ENCODE measurements at places on chromosomes 2 and 18.

GRCh38 chr2:152827944-152828343, 109.5 kb downstream of the ARL6IP6 start:
- DNase-seq = no peak

GRCh38 chr2:111975053-111975552, 76.7 kb downstream of the MERTK start:
- DNase-seq = no peak

DNA sequence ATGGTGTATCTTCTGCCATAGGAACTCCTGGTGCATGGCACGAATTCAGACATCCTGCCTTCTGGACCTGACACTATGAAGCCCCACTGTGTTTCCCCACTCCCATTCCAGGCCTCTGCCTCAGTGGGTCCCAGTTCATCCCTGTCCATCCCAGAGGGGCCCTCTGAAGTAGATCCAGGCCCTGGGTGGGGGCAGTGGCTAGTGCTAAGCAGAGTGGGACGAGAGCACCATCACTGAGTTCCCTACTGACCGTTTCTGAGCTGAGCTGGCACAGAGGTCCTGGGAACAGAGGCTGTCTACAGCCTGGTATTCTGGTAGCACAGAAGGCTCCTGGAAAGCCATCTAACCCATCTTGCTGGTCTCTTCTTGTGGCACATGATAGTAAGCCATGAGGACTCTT, 54.0 kb downstream of the ATOH8 start:
- DNase-seq = no peak

DNA sequence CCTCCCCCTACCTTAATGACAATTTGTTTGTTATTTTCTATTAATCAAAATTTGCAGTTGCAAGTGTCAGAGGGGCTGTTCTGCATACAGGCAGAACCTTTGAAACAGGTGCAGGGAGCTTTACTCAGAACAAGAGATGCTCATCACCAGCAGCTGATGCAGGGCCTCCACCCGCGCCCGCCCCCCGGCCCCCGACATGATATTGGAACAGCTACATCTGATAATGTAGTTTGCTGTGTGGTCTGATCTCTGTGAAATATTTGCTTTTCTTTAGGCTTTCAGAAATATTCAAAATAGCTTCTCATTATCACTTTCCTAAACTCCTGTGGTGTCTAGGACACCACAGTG, 130.0 kb downstream of the PRKCE start:
- DNase-seq = no peak

- no peak for DNase-seq
These were observed 194.3 kb downstream of the RTP5 start for GRCh38 chr2:242063850-242064249.

GRCh38 chr18:79323471-79323870, 72.3 kb upstream of the NFATC1 start:
- no peak for DNase-seq

DNA sequence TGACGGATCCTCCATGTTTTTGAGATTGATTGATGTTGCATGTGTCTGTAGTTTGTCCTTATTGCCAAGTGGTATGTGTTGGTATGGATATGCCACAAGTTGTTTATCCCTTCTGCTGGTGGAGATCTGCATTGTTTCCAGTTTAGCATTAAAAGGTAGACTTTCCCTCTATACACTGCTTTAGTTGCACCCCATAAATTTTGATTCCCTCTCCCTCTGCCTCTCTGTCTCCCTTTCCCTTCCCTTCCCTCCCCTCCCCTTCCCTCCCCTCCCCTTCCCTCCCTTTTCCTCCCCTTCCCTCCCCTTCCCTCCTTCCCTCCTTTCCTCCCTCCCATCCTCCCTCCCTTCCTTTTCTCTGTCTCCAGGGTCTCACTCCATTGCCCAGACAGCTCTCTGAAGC, 18.6 kb upstream of the TOGARAM2 start:
- no peak for DNase-seq

DNA sequence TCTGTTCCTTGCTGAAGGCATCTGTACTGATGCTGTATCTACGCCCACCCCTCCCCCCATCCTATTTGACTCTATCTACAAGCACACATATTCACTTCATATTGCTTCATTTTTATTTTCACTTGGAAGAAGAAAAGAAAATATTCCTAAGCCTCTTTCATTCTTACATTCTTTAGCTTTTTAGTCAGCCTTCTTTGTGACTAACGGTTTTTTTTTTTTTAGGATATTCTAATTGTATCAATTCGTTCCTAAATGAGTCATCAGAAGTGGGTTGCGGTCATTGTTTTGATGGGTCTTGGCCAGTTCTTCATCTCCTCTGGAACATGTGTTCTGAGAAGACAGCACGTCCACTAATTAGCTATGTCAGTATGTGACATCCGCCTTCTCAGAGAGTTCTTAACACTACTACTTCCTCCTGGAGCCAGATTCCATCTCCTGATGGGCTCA, 88.7 kb downstream of the MYO1B start:
- no peak for DNase-seq

GRCh38 chr18:8328126-8328525, 281.1 kb upstream of the RAB12 start:
- DNase-seq = no peak

DNA sequence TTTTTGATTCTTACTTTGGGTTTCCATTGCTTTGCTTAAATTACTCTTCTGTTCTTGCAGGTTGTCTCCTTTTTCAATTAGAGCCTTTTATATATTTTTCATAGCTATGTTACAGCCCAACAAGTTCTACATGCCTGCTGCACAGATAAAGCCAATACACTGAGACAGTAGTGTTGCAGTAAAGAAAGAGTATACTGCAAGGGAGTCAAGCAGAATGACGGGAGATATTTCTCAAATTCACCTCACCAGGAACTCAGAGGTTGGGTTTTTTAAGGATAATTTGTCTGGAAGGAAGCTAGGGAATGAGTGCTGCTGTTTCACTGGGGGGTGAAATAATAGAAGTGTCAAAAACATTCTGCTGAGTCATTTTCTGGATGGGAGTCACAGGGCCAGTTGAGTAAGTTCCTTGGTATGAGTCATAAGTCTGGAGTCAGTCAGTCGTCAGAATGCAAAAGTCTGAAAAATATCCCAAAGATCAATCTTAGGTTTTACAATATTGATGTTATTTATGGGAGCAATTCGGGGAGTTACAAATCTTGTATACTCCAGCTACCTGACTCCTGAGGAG, 193.0 kb upstream of the RGPD4 start:
- no peak for DNase-seq

- peak; percentile 84 for DNase-seq
These were observed 40.8 kb downstream of the ATOH8 start for GRCh38 chr2:85794491-85795121.

DNA sequence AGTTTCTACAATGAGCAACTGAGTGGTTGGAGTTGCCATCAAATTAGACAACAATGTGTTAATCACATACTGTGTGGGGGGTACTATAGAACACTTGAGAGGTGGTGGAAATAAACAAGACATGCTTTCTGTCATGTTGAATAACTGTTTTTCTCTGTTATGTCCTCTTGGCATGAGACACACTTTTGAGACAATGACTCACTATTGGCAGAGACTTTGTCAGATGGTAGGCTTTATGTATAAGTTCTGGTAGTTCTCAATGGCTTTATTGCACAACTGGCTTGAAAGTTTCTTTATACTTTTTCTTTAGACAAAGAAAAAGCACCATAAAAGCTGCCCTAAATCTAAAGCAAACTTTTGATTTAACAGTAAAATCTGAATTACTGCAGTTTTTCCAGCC, 578.7 kb downstream of the ADCYAP1 start:
- DNase-seq = no peak

GRCh38 chr18:49560624-49561288, 1.1 kb upstream of the LIPG start:
- no peak for DNase-seq

DNA sequence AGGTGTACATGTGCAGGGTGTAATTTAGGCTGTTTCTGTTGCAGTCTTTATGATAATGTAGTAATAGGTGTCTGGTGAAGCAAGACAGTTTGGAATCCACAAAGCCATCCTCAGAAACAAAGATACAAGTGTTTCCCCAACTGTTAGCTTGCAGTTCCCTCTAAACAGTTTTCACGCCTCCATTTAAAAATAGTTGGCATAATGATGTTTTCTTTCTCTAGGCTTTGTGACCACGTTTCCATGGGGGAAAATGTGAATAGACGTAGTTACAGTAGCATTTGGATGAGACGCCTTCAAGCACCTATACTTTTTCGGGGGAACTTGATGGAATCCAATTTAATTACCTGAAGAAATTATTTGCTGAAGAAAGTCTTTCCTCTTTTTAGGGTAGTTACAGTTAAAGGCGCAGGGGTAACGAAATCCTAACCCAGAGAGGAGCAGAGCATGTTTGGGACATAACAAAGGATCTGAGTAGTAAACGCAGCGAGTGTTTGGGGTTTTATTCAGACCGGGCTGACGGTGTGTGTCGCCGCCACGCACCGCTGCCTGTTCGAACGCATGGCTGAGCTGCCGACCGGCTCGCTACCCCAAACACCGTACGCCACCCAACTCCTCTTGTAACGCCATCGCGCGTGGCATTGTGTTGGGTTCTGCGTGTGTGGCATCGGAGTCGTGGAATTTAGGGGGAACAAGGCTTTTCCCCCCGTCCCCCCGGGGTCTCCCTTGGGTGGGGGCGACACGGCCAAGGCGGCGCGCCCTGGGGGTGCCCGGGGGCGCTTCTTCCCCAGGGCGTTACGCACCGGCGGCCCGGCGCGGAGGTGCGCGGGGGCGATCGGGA, 681 bp upstream of the NRP2 start:
- no peak for DNase-seq

- DNase-seq = no peak
These were observed 144.9 kb upstream of the ERBB4 start for GRCh38 chr2:212683346-212684097.

- no peak for DNase-seq
These were observed 136.2 kb downstream of the MTX2 start for GRCh38 chr2:176405477-176405876.

DNA sequence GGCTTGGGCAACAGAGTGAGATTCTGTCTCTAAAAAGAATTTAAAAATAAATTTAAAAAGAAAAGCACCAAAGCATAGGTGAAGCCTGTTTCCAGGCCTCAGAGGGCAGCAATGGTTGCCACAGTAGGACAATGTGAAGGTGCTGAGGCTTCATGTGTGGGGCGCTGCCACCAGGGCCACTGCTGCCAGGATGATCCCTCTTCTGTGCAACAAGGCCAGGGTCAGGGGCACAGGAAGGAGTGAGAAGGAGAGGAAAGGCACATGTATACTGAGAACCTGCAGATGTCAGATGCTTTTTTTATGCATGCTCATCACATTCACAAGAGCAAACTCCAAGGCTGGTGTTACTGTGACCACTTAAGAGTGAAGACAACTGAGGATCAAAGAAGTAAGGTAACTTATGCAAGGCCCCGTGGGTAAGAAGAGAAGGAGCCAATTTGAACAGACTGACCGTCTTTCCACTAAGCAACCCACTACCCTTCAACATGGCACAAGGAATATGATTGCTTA, 79.7 kb upstream of the ACKR3 start:
- DNase-seq = no peak

DNA sequence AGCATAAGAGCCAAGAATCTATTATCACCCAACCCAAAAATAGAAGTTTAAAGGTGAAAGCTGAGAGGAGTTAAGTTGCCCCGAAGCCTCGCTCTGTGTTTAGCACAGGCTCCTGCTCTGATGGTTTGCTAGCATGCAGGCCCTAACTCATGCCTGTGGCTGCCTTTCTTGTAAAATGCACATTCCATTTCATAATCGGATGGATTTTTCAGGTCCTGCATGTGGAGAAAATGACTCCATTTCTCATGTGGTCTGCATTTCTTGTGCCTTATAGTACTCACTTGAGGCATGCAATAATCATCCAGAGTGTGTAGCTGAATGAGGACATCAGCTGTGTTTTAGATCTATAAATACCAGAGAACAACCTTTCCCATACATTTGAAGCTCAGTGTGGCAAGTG, 381.8 kb downstream of the CPS1 start:
- no peak for DNase-seq

DNA sequence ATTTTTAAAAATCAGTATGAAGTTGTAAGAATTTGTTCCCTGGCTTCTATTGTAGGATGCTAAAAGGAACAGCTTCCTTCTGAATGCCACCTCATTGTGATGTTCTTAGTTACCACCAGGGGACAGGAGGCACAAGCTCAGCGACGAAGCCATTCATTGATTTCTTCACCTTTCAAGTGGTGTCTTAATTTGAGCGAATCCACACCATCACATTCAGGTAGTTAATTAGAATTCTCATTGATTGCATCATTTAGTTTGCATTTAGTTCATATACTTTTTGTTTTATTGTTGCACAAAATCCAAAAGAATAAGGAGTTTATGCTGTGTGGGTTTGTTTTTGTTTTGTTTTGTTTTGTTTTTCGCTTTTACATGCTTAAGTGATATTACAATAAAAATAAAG, 23.1 kb downstream of the CYP27C1 start:
- no peak for DNase-seq

- no peak for DNase-seq
These were observed 149.2 kb upstream of the NCKAP5 start for GRCh38 chr2:133717497-133717896.

DNA sequence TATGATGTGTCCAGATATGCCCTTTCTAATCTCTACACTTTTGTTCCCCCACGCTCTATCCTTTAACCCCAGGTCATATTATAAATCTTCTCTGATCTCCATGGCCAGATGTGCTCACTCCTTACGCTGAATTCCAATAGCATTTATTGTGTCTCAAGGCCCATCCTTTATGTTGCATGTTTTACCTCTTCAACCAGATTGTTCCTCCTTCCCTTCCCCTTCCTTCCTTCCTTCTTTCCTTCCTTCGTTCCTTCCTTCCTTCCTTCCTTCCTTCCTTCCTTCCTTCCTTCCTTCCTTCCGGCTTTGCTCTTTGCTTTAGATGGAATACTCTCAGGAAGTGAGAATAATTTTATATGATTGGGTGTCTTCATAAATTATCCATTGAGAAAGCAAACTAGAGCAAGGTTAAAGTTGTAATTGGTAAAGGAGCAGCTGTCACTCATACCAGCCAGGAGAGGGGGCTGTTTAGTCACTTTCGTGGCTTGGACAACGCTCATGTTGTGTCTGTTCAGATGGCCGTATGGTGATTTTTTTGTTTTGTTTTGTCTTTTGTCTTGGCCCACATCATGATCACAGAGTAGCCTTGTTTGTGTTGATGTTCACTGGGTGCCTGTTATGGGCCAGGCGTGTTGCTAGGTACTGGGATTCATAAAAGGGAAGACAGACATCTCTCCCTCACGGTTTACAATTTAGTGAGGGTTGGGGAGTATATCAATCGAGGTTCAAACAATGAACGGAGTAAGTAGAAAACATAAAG, 68.0 kb downstream of the DAW1 start:
- peak; percentile 19 for DNase-seq

GRCh38 chr2:43636621-43637020, 439 bp upstream of the PLEKHH2 start:
- DNase-seq = no peak

- DNase-seq = no peak
These were observed 219.3 kb upstream of the APCDD1 start for GRCh38 chr18:10234912-10235660.

- no peak for DNase-seq
These were observed 8.8 kb upstream of the MARCHF7 start for GRCh38 chr2:159703491-159703890.

GRCh38 chr18:49911427-49911826, 98.1 kb upstream of the ACAA2 start:
- DNase-seq = no peak

- DNase-seq = no peak
These were observed 223.1 kb downstream of the C1D start for GRCh38 chr2:67839668-67840067.

GRCh38 chr2:179344280-179344964, 79.8 kb upstream of the SESTD1 start:
- no peak for DNase-seq

GRCh38 chr2:193963472-193964119, 1693.4 kb upstream of the SLC39A10 start:
- DNase-seq = no peak

- DNase-seq = no peak
These were observed 135.8 kb downstream of the DHRS9 start for GRCh38 chr2:169205176-169205575.
